SJCRH30 (cell line): ENCODE measurements at places on chromosomes 12 and 14. TPM values are rescaled to one million over a fixed set of nuclear protein-coding genes. Genes with fewer than 3 reads are reported as not detected.

- no peak for DNase-seq
Measured at GRCh38 chr14:99423434-99423833, 57.2 kb downstream of the SETD3 start.

- peak; percentile 68 for DNase-seq
Measured at GRCh38 chr12:5428332-5429221, 3.3 kb upstream of the NTF3 start.

The SOX5 gene
- total RNA-seq: 11.0 and 13.7 TPM in 2 replicates

The WBP11 gene
- 50.6 and 65.1 TPM in 2 replicates for total RNA-seq

- no peak for DNase-seq
Measured at GRCh38 chr14:100450049-100450448, 126.9 kb downstream of the SLC25A47 start.

The NINJ2 gene
- 0.24 TPM in 1 of 2 replicates, not detected in the other for total RNA-seq
